Mammary epithelial cell (primary cell): ENCODE measurements at places on chromosomes 2 and 18.

DNA sequence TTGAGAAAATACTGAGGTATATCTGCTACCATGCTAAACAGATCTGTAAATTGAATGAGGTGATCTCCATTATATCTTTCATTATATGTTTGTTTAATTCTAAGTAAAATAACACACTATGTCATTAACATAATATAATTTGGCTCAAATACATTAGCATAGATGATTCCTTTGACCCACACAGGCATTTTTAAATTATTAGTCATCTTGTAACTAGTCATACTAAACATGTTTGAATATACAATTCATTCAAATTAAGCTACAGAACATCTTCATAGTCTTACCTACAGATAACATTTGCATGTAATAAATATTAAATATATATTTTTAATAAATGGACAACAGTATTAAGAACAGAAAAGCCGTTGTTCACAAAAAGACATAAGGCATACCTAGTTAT, 52.7 kb upstream of the KYNU start:
- peak; percentile 15 for DNase-seq

DNA sequence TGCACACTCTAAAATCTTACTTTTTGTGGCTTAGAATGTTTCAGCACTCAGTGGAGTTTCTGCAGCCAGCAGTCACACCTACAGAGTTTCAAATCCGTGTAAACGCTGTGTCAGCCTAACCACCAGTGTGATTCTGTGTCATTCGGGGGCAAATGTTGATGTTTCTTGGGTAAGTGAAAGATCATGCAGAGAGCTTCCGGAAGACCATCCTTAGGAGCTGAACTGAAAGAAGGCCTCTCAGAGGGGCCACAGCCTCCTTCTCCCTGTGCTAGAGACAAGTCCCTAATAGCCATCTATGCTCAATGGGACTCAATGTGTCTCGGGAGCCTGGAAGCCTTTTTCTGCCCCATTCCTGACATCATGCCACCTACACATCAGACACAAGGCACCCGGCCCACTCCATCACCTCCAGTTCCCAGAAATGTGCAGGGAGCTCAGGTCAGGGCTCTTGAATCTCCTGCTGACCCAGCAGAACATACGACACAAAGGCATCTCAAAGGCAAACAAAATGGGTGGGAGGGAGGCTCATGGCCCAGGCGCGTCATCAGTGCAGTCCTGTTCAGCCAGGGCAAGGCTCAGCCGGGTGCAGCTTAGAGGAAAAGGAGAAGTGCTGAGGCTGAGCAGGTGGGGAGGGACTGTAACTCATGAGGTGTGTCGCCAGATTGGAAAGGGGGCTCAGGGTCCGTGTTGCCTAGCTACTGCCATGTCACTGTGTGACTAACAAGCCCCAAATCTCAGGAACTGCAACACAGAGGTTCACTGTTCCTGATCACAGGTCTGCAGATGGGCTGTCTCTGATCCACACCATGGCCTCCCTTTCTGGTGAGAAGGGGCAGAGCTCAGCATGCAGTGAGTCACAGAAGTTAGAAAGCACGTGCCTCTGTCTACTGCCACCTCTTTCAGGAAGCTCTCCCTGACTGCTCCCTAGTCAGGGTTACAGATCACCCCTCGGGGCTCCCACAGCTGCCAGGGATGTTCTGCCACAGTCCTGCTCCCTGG, 82.0 kb downstream of the SMAD7 start:
- DNase-seq, result peak; percentile 5

DNA sequence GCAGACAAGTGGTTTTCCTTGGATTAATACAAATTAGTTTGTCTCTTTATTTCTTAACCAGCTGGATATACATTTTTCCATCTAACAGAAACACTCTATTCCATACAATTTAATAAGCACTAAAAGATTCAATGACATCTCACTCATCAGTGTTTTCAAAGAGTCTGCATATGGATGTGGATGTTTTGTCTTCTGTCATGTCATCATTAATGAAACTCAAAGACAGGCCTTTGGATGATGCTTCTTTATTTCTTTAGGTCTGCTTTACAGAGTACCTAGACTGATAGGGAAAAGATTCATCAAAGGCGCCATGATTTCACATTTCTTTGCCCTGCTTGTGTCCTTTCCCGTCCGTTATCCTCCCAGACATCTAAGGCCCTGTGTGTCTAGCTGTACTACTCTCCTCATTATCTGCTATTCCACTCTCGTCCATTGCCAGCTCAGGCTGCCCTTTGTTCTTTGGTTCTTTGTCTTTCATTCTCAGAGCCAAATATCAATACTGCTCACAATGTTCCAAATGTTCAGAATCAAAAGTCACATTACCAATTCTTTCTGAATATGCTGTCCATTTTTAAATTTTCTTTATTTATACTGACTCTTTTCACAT, 232.3 kb upstream of the CHAC2 start:
- DNase-seq, result no peak

DNA sequence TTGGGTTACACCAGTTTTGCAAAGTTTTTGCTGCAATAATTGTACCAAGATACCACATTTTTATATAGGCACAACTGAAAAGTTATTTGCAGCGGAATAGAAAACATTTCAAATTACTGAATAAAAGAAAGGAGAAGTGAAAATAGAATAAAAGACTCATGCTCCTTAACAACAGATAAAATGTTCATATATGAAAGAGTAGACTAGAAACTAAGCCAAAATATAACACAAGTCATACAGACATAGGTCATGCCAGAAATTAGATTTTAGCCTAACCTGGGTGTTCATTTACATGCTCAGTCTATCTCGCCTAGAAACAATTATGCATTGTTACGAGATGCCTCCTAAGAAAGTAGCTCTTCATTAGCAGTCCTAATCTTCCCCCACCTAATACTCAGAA, 16.4 kb upstream of the MAP3K20 start:
- DNase-seq, result no peak

DNA sequence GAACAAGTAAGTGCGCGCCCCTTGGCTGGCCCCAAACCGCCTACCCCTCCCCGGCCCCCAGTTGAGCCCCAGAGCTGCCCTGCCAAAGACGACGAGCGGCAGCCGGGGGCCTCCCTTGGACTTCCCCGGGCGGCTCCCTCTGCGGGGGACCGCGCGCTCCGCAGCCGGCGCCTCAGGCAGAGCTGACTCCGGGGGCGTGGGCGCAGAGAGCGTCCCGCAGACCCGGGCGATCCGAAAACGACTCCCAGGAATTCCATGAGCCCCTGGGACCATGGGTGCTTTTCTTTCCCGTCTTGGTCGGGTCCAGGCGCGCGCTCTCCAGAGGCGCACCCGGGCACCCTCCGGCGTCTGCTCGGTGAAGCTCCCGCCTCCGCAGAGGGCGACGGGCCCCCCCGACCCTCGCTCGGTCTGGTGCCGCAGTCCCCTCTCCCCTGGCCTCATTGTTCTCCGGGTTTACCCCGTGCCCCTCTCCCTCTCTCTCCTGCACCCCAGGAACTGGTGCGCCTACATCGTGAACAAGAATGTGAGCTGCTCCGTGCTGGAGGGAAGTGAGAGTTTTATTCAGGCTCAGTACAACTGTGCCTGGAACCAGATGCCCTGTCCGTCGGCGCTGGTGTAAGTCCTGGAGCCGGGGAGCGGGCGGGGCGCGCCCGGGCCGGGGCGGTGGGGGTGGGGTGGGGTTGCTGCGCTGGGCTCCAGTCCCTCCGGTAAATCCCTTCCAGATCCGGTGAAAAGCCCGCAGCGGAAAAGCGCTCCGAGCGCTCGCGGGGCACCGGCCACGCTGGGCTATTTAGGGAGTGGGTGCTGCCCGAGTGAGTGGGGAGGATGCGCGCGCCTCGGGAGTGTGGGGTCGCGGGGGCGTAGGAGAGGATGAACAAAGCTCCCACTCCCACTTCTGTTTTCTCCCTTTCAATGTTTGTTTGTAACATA, 776 bp downstream of the EMILIN2 start:
- DNase-seq, result peak; percentile 22

- DNase-seq, result no peak
Observed at GRCh38 chr18:35693829-35694228, 112.3 kb downstream of the GALNT1 start.

DNA sequence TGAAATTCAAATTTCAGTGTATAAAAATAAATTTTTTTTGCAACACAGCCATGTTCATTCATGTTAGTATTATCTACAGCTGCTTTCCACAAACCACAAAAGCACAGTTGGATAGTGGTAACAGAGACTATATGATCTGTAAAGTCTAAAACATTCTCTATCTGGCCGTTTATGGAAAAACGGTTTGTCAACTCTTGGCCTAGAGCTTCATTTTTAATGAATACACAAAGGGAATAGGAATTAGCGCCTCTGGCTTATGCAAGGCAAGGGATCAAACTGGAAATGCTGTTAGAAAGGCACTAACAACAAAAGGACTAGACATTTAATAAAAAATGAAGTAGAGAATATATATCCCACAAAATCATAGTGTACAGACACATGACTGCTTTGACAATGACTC, 211.9 kb downstream of the EXOC6B start:
- peak; percentile 19 for DNase-seq

- DNase-seq, result no peak
Observed at GRCh38 chr2:230981704-230982103, 14.2 kb upstream of the SPATA3 start.

GRCh38 chr18:49876536-49876935, 63.2 kb upstream of the ACAA2 start:
- DNase-seq, result no peak

DNA sequence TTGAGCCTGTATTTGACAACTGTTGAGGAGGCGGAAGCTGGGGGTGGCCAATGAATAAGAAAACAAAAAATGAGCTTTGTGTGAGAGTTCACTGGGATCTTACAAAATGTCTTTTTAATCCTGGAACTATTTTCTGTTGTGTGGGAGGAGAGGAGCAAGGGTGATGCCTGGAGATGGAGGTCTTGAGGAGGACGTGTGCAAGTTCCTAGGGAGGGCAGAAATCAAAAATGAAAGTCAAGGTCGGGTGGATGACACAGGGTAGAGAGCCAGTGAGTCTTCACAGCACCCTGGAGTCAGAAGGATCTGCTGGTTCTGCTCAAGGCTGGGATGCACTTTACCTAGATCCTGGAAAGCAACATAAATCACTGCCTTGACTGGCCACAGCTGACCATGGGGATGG, 180.3 kb upstream of the PKDCC start:
- DNase-seq, result no peak

DNA sequence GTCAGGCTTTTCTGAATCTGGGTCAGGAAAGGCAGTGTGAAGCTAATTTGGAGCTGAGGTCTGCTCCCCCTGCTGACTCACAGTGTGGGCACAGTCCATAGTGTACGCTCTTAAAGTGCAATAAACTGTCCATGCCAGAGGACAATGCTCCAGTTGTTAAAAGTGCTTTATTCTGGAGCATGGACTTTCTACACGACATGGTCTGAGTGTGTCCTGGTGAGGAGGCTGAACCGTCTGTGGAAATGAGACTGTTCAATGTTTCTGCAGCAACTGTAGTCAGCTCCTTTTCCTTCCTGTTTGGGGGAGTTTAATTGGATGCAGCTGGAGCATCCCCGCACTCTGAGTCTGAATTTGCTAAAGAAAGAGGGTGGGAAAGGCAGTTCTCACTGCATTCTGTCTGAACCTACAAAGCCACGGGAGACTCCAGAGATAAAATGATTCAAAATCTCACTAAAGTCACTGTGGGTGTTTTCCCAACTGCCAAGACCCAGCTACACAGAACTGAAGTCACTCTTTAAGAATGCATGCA, 110.2 kb upstream of the TRIB2 start:
- peak; percentile 54 for DNase-seq

DNA sequence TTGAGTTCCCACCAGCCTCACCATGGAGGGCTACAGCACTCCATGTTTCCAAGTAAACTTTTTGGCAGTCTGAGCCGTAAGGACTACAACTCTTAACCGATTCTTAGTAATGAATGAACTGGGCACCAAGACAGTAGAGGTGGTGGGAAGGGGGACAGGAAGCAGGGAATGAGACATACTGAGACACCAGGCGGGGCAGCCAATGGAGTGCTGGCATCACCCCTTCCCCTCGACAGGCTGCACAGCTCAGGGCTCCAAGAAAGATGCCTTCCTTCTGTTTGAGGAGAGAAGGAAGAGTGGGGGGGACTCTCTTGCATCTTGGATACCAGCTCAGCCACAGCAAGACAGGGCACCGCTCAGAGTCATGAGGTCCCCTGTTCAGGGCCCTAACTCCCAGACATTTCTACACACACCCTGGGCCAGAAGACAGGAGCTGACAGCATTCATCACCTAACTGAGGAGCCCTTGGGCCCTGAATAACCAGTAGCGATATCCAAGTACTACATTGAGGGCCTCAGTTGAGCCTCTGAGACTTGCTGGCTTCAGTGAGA, 45.2 kb downstream of the USP34 start:
- no peak for DNase-seq

GRCh38 chr2:129726216-129726615, 253.2 kb upstream of the RAB6C start:
- DNase-seq, result no peak
